Activated CD4-positive, alpha-beta T cell treated with anti-CD3 and anti-CD28 coated beads, Interleukin-2, amount 10 ng/mL, durations not matched to agents 7 days and 5 days (primary cell): ENCODE measurements at places on chromosomes 2 and 18. TPM values are rescaled to one million over a fixed set of nuclear protein-coding genes. Genes with fewer than 3 reads are reported as not detected.

CERS6 gene
- 14.9 TPM for total RNA-seq

FSHR gene
- not detected for total RNA-seq

NEB gene
- 0.48 TPM for total RNA-seq

KCNS3 gene
- not detected for total RNA-seq

DSG4 gene
- not detected for total RNA-seq

KCNIP3 gene
- not detected for total RNA-seq

AMER3 gene
- total RNA-seq, result not detected

HOXD13 gene
- total RNA-seq, result not detected

LYG1 gene
- 1.6 TPM for total RNA-seq

GRHL1 gene
- 0.27 TPM for total RNA-seq

CD207 gene
- not detected for total RNA-seq

RESP18 gene
- total RNA-seq, result not detected

LINC00305 gene
- total RNA-seq, result not detected

FOSL2 gene
- 39.6 TPM for total RNA-seq

ASAP2 gene
- 0.17 TPM for total RNA-seq

PRADC1 gene
- 12.5 TPM for total RNA-seq

AP1S3 gene
- total RNA-seq, result 6.5 TPM

RNPEPL1 gene
- total RNA-seq, result 118 TPM

FMNL2 gene
- 0.46 TPM for total RNA-seq

FBXO48 gene
- 3.7 TPM for total RNA-seq

HTR2B gene
- 2.2 TPM for total RNA-seq

DUSP2 gene
- 11.9 TPM for total RNA-seq

NDUFB3 gene
- total RNA-seq, result 147 TPM

KCNJ13 gene
- not detected for total RNA-seq

DNAH7 gene
- not detected for total RNA-seq

PTGR3 gene
- 38.6 TPM for total RNA-seq

SAG gene
- total RNA-seq, result not detected

CNGA3 gene
- total RNA-seq, result not detected

MGAT4A gene
- 93.9 TPM for total RNA-seq

RAB17 gene
- not detected for total RNA-seq

XDH gene
- 0.15 TPM for total RNA-seq

MARCHF4 gene
- total RNA-seq, result not detected

UGT1A3 gene
- total RNA-seq, result not detected

KIAA2012 gene
- not detected for total RNA-seq

ASB18 gene
- not detected for total RNA-seq

EGR4 gene
- not detected for total RNA-seq

SLC11A1 gene
- 0.17 TPM for total RNA-seq

LYG2 gene
- not detected for total RNA-seq
